ENCODE measurements at places on chromosomes 13 and 19.

- DNase-seq = no peak
Measured at GRCh38 chr13:113155201-113155600, 3.2 kb upstream of the PROZ start.

DNA sequence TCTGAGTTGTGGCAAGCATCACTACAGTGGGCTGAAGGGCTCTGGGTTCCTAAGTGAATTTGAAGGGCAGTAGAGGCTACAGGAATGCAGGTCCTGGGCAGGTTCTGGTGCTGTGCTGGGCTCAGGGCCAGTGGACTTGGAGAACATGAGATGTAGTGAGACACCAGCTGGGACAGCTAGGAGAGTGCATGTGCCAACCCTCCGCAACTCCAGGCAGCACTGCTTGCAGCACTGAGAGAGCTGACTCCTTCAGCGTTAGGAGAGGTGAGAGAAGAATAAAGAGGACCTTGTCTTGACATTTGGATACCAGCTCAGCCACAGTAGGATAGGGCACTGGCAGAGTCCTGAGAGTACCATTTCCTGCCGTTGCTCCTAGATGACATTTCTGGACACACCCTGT, 739.9 kb upstream of the PRR20A start:
- DNase-seq = no peak

DNA sequence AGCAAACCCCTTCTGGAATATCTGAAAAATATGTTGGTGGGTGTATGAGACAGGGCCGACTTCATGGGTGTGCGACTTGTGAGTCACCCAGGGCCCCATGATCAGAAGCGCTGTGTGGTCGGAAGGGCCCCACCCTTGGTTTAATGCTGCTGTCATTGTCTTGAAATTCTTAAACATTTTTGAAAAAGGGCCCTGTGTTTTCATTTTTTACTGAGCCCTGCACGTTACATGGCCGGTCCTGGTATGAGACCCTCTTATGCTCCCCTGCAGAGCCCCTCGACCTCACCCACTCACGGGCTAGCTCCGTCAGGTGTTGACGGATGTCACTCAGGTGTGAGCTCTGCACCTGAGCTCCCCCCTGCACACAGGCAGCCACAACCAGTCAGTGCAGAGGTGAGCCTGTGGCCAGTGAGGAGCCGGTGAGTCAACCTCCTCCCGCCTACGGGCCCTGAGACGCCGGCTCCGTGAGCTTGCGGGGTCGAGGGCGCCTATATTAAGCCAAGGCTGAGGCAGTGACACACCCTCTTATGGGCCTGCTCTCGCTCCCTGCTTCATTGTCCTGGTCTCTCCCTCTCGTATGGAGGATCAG, 27.7 kb downstream of the GADD45B start:
- peak; percentile 75 for DNase-seq

GRCh38 chr13:33193428-33193974, 92.1 kb downstream of the STARD13 start:
- DNase-seq = no peak

- no peak for DNase-seq
Measured at GRCh38 chr13:41565846-41566245, 108.5 kb downstream of the RGCC start.

GRCh38 chr13:60170414-60170813, 6.7 kb upstream of the DIAPH3 start:
- DNase-seq = no peak

All from activated CD4-positive, alpha-beta T cell treated with anti-CD3 and anti-CD28 coated beads for 4 hours (primary cell).